Lung microvascular endothelial cell (primary cell): ENCODE measurements at places on chromosomes 3 and 15. TPM values are rescaled to one million over a fixed set of nuclear protein-coding genes. Genes with fewer than 3 reads are reported as not detected.

Gene GOLGA6L10
- 0.20 and 0.44 TPM in 2 replicates for total RNA-seq

Gene PRSS50
- total RNA-seq = not detected in 2 replicates

Gene TTLL13
- under 0.01 TPM in 2 replicates for total RNA-seq

Gene LDHAL6B
- not detected in 2 replicates for total RNA-seq

Gene SOX2
- under 0.01 TPM in 1 of 2 replicates, not detected in the other for total RNA-seq

Gene SLC28A2
- not detected in 2 replicates for total RNA-seq

Gene GRIP2
- total RNA-seq = not detected in 2 replicates

Gene UPK1B
- under 0.01 TPM in 1 of 2 replicates, not detected in the other for total RNA-seq

Gene PIK3R4
- total RNA-seq = 28.1 and 30.4 TPM in 2 replicates

Gene UBE2Q2
- total RNA-seq = 41.2 and 59.9 TPM in 2 replicates

Gene DISP2
- total RNA-seq = under 0.01 TPM in 2 replicates

Gene HIGD2B
- under 0.01 TPM in 1 of 2 replicates, not detected in the other for total RNA-seq

Gene LRRC34
- total RNA-seq = 0.60 and 1.3 TPM in 2 replicates

Gene CELSR3
- total RNA-seq = 0.20 and 0.22 TPM in 2 replicates

Gene TRIM59
- total RNA-seq = 9.9 and 13.1 TPM in 2 replicates

Gene VEPH1
- total RNA-seq = 9.5 and 20.9 TPM in 2 replicates

Gene SLC28A1
- total RNA-seq = not detected in 2 replicates

Gene LRTM1
- total RNA-seq = not detected in 2 replicates

Gene TLR9
- not detected in 2 replicates for total RNA-seq

Gene STAB1
- 136 and 224 TPM in 2 replicates for total RNA-seq

Gene MKRN2OS
- not detected in 2 replicates for total RNA-seq

Gene LRRIQ4
- total RNA-seq = not detected in 2 replicates

Gene PLD1
- 52.2 and 62.1 TPM in 2 replicates for total RNA-seq

Gene C2CD4A
- total RNA-seq = 0.60 and 0.87 TPM in 2 replicates

Gene ACTRT3
- 0.99 and 2.0 TPM in 2 replicates for total RNA-seq

Gene DCBLD2
- 16.1 and 16.5 TPM in 2 replicates for total RNA-seq

Gene GP5
- total RNA-seq = under 0.01 and 0.20 TPM in 2 replicates

Gene ARPIN
- 8.5 and 11.1 TPM in 2 replicates for total RNA-seq

Gene ADAMTS17
- total RNA-seq = 0.22 and 0.40 TPM in 2 replicates

Gene SNX4
- 32.3 and 36.1 TPM in 2 replicates for total RNA-seq

Gene MCF2L2
- 0.20 and 0.22 TPM in 2 replicates for total RNA-seq

Gene GRAMD2A
- total RNA-seq = under 0.01 TPM in 1 of 2 replicates, not detected in the other

Gene SERPINI2
- not detected in 2 replicates for total RNA-seq

Gene RARRES1
- 1.8 and 2.4 TPM in 2 replicates for total RNA-seq

Gene ANKRD63
- total RNA-seq = not detected in 2 replicates

Gene SCAANT1
- 1.7 TPM in 1 of 2 replicates, not detected in the other for total RNA-seq
